Stimulated activated CD4-positive, alpha-beta T cell treated with anti-CD3 and anti-CD28 coated beads, Interleukin-4, amount 100 ng/mL, for 24 hours (primary cell): ENCODE measurements at places on chromosomes 5 and 9.

- DNase-seq, result no peak
Measured at GRCh38 chr5:132499440-132500243, 9.1 kb upstream of the IRF1 start.

DNA sequence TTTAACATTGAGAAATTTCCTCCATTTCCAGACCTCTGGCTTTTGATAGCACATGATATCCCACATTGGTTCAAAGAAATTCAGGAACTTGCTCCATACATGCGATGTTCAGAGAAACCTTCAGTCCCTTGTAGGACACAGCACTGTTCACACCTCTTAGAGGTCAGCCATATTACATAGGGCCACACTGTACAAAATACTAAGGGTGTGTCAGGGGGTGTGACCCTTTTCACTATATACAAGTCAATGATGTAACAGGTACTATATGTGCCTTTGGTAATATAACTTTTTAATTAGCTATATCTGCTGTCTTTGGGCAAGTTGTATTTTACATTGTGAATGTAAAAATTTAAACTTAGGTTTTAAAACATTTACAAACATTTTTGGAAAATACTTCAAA is 505.5 kb downstream of the ENC1 start:
- no peak for DNase-seq

GRCh38 chr5:160460377-160461049 is 38.9 kb downstream of the PTTG1 start:
- no peak for DNase-seq

GRCh38 chr5:56983593-56984361 is 31.9 kb upstream of the MIER3 start:
- DNase-seq, result no peak

DNA sequence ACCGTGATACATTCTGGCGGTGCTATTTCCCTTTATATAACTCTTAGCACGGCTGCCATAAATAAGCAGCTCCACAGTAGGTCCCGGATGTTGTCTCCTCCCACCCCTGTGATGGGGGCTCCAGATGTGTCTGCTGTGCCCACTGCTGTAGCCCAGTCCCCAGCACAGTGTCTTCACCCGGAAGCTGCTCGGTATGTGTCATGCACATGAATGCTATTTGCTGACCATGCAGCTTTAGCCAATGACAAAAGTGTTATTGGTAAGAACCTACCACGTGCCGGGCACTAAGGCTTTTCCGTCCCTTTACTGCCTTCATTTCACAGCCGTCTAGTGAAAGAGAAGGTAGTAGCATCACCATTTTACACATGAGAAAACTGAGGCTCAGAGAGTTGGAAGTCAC is 20.2 kb downstream of the HRH2 start:
- no peak for DNase-seq

- peak; percentile 58 for DNase-seq
Measured at GRCh38 chr9:129458155-129458661, 162.7 kb downstream of the C9orf50 start.

GRCh38 chr9:108062680-108063079 is 573.1 kb upstream of the KLF4 start:
- DNase-seq, result no peak

GRCh38 chr9:89854715-89855475 is 250.1 kb downstream of the GADD45G start:
- no peak for DNase-seq

DNA sequence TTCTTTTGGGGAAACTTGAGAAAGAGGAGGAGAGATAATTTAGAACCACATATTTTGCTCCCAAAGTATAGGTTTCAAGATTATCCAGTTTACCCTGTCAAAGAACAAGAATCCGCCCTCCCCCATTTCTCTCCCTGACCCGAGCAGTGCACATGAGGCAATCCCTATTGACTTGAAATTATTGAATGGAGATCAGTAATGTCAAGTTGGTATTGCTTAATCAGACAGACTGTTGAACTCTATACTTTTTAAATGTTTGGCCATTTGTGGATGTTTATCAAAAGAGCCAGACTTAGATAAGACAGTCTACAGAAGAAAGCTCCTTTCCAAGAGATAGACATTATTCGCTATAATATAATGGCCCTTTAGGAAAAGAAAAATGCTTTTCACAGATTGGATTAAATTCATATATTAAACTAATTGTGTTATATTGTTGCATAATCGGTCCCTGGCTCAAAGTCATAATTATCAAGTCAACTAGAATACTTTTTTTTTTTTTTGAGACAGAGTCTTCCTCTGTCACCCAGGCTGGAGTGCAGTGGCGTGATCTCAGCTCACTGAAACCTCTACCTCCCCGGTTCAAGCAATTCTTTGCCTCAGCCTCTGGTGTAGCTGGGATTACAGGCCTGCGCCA is 5.3 kb downstream of the SLC25A25 start:
- DNase-seq, result no peak

DNA sequence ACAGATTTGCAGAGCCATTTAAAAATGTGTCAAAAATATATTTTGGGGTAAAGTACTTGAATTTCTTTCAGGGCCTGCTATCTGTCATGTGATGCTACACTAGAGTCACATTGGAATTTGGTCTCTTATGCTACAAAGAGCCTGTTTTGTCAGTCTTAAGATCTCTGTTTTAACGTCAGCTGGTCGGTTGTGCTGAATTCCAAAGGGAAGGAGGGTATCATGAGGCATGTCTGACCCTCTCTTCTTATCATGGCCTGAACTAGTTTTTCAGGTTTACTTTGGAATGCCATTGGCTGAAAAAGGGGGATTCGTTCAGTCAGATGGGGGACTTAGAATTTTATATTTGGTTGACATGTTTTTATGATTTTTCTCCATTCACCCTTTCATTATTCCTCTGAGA is 290.6 kb downstream of the CD180 start:
- DNase-seq, result no peak

DNA sequence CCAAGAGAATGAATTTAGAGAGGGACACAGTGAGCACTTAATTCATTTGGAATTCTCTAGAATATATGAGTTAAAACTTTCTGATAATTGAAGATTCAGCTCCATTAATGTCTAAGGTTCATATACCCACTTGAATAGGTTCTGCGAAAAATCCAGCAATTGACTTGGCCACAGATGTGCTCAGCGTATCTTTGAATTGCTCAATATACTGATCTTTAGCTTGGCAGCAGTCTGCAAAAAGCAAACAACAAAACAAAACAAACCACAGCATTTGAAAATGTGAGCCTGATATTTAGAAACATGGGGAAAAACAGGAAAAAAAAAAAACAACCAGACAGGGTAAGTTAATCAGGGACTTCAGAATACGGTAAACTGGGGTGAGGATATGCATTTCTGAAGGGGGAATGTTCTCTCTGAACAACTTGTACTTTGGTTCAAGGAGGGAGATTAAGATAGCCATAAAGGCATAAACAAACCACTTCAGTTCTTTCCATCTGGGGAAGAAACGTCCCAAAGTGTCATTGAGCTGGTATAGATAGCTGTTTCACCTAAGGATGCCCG is 21.4 kb downstream of the AGXT2 start:
- DNase-seq, result no peak

GRCh38 chr5:103216137-103216536 is 42.4 kb upstream of the MACIR start:
- no peak for DNase-seq

DNA sequence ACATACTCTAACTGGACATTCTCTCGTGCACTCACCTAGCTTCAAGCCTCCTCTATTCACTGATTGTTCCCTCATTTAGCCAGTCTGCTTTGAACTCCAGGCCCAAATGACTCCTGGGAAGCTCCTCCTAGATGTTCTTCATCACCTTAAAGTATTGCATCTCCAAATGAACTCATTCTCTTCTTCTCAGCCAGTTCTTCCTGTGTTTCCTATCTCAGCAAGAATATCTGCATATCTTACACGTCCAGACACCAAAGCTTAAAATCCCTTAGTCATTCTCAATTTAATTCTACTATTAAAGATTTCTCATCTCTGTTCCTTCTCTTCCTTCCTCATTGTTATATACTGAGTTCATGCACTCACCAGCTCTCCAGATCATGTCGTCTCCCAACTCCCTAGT is 118.6 kb upstream of the DAB2 start:
- DNase-seq, result no peak

GRCh38 chr9:13975611-13976290 is 338.2 kb downstream of the NFIB start:
- DNase-seq, result no peak

DNA sequence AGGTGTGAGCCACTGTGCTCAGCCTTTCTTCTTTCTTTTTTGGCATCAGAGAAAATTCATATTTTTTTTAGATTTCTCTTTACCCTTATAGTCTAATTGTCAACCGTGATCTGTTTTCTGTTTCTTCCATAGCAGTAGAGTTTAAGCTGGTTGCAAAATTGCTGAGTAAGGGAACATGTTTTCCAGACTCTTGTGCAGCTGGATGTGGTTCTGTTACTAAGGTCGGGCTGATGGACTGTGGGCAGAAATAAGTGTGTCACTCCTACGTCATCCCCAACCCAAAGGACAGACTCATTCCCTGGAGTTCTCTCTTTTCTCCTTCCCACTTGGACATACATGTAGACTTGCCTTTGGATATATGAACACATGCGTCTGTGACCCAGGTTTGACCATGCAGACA is 64.1 kb upstream of the GOLM1 start:
- no peak for DNase-seq

GRCh38 chr5:80128141-80128540 is 93.0 kb downstream of the THBS4 start:
- DNase-seq, result no peak

DNA sequence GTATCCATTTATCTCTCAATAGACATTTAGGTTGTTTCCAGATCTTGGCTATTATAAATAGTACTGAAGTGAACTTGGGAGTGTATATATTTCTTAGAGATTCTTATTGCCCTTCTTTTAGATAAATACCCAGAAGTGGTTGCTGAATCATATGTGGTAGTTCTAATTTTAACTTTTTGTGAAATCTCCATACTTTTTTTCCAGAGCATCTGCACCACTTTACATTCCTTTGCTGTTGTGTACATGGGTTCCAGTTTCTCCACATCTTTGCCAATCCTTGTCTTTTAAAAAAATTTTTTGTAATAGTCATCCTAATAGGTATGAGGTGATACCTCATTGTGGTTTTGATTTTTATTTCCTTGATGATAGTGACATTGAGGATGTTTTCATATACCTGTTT is 303.7 kb downstream of the CCDC171 start:
- DNase-seq, result no peak

DNA sequence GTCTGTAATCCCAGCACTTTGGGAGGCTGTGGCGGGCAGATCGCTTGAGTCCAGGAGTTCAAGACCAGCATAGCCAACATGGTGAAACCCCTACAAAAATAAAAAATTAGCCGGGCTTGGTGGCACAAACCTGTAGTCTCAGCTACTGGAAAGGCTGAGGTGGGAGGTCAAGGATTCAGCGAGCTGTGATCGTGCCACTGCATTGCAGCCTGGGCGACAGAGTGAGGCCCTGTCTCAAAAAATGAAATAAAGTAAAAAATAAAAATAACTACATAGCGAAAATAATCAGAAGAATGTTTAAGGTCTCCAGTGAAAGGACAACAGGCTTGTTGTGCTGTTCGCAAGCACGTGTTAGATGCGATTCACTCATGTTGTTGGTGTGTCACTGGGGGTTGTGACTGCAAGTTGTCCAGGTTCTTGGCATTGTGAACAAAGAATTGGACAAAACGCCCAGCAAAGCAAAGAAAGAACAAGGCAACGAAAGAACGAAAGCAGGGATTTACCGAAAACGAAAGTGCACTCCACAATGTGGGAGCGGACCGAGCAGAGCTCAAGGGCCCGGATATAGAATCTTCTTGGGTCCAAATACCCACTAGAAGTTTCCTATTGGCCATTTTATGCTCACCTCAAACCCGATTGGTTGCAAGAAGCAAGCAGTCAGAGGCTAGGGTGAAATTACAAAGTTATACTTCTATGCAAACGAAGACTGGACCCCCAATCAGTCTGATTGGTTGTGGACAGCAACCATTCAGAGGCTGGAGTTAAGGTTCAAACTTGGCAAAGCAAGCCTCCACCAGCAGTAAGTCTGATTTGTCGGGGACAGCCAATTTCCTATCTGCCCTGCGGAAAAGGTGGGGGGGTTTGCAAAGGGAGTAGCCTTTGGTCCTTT is 844 bp upstream of the MCCC2 start:
- DNase-seq, result no peak

- DNase-seq, result no peak
Measured at GRCh38 chr5:108481355-108481931, 99.5 kb upstream of the FBXL17 start.

GRCh38 chr5:150026682-150027172 is 26.2 kb downstream of the HMGXB3 start:
- no peak for DNase-seq
